Skeletal muscle cell (primary cell): ENCODE measurements at places on chromosomes 2 and 18.

GRCh38 chr2:63898839-63899238, 57.1 kb downstream of the UGP2 start:
- DNase-seq, result no peak

GRCh38 chr2:15993232-15993610, 52.9 kb downstream of the MYCN start:
- peak; percentile 9 for DNase-seq

DNA sequence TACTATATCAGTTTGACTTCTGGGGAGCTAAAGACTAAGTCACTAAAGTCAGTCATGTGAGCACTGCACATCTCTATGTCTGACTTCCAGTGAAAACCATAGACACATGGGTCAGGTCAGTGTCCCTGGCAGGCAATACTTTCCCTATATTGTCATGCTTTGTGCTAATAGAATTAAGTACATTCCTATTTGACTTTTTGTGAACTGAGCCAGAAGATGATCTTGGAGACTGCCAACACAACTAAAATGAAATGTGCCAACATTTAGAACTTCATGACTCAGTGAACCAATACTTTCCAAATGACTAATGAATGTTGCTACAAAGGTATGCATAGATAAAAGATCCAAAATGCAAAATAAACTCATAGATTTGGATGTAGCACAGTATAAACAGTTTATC, 820.8 kb upstream of the FAM98A start:
- DNase-seq, result no peak

- no peak for DNase-seq
Measured at GRCh38 chr2:237765875-237766274, 32.7 kb upstream of the RBM44 start.

- peak; percentile 95 for DNase-seq
Measured at GRCh38 chr2:56741601-56742102, 557.9 kb downstream of the CCDC85A start.

GRCh38 chr2:218009765-218010139, 7.0 kb upstream of the TNS1 start:
- no peak for DNase-seq

DNA sequence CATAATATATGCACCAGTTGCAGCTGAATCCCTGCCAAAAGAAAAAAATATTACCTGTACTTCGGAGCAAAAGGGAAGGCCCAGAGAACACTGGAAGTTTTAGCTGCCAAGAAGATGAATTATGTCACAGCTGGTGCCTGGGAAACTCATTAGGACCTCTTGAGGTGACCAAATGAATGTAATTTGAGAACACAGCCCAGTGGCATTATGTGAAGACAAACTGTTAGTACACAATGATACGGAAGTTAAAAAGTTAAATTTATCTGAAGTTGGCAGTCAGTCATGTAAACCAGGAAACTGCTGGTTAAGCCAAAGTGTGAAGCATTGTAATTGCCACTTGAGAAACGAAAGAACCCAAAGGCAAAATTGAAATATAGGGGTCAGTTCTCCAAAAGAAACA, 80.7 kb downstream of the EML4 start:
- no peak for DNase-seq

DNA sequence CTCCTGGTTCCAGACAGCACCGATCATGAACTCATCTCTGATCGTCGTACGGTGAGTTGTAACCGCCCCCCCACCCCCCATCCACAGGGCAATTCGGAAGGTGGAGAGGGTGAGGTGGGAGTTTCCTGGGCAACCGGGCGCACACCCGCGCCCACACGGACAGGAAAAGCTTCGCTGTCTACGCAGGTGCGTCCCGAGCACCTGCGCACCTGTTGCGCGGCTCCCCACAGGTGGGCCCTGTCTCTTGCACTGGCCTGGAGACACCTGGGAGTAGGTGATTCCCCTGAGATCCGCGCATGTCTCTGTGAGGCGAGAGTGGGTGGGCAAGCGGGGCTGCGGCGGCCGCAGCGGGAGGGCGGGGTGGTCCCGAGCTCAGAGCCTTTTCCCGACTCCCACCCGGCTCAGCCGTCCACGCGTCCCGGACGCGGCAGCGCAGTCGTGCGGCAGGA, 459 bp upstream of the ATP6V1C2 start:
- no peak for DNase-seq

DNA sequence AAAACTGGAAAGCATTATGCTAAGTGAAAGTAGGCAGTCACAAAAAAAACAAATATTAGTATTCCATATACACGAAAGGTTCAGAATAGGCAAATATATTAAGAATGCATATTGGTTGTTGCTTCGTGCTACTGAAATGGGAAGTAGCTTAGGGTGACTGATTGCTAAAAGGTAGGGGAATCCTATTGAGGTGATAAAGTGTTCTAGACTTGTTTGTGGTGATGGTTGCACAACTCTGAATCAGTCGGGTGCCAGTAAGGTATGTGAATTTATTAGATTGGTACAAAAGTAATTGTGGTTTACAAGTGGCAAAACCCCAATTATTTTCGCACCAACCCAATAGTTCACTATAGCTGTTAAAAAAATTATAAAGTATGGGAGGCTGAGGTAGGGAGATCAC, 20.7 kb downstream of the USP34 start:
- DNase-seq, result no peak

- DNase-seq, result no peak
Measured at GRCh38 chr18:56615738-56616520, 22.5 kb downstream of the TXNL1 start.

DNA sequence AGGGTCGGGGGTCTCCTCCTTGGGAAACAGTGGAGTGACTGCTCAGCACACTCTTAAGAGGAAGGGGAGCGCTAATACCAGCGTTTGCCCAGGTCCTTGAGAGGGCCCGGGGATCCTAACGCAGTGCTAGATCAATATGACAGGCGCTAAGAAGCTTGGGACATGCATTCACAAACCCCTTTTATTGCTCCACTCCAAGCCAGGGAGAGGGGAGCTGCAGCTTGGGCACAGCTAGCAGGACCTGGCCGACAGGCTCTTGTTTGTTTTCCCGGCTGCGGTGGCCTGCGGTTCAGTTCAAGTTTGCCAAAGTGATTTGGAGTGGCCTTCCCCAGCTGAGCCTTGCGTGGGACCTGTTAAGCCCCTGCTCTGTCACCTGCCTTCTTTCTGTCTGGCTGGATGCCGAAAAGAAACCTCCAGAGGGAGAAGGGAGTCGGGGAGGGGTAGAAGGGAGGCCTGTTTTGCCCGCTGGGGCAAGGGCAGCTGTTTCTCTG, 152.1 kb downstream of the GLI2 start:
- no peak for DNase-seq

GRCh38 chr2:12168354-12168753, 421.9 kb downstream of the LPIN1 start:
- DNase-seq, result no peak

- no peak for DNase-seq
Measured at GRCh38 chr2:9815076-9815475, 28.2 kb upstream of the TAF1B start.

DNA sequence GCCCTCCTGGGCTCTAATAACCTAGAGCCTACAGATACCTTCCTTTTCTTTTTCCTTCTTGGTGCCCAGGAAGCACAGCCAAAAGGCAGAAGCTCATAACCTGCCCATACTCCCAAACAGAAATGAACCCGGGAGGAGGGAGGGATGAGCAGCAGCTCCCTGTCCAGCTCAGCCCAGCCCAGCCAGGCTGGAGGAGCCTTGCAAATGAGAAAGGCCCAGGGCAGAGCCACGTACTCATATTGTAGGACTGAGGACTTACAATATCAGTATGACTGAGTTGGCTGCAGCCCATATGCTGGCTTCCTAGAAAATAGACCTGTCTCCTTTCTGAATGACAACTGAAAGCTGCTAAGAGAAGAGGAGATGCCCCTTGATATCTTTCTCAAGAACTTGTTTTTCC, 21.7 kb downstream of the PKDCC start:
- DNase-seq, result no peak
